RPMI8226 (cell line): ENCODE measurements at places on chromosomes 2 and 18.

DNA sequence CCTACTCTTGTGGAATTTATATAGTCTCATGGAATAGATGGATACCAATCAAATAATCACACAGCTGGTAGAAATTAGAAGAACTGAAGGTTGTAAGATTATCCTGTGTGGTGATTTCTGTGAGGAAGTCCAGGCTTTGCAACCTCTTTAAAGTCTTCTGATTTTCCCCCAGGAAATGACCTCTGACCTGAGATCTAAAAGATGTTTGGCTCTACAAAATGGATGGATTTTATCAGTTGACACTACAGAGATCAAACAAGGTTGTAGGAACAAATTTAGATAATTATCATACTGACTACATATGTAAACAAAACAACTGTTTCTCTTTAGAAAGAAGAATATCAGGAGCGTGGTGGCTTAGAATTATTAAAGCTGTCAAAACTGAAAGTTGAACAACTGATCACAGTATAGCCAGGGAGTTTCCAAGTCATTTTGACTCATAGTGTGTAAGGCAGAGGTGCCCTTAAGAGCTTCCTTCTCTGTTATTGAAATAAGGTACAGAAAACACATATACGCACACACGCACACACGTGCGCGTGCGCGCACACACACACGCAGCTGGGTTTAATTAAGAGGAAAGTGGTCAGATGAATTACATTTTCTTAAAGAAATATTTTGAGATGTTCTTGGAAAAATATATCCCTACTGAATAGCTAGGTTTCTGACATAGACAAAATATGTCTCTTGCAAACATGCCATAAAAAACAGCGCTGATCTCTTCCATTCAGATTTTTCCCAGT lies 35.5 kb upstream of the PELI1 start:
- no peak for DNase-seq

GRCh38 chr2:132776287-132776686 lies 106.3 kb upstream of the LYPD1 start:
- no peak for DNase-seq

DNA sequence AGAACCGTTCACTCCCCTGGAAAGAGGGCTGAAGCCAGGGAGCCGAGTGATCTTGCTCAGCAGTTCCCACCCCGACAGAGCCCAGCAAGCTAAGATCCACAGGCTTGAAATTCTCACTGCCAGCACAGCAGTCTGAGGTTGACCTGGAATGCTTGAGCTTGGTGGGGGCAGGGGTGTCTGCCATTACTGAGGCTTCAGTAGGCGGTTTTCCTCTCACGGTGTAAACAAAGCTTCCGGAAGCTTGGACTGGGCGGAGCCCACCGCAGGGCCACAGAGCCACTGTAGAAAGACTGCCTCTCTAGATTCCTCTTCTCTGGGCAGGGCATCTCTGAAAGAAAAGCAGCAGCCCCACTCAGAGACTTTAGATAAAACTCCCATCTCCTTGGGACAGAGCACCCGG lies 180.8 kb downstream of the WDR7 start:
- DNase-seq: no peak

- no peak for DNase-seq
Measured at GRCh38 chr2:113183264-113183663, 9.5 kb downstream of the PSD4 start.

GRCh38 chr2:2749206-2749598 lies 418.1 kb upstream of the MYT1L start:
- peak; percentile 64 for DNase-seq

GRCh38 chr2:102522890-102523289 lies 49.9 kb downstream of the SLC9A4 start:
- DNase-seq: no peak

GRCh38 chr2:128456281-128456680 lies 137.6 kb upstream of the HS6ST1 start:
- DNase-seq: no peak

DNA sequence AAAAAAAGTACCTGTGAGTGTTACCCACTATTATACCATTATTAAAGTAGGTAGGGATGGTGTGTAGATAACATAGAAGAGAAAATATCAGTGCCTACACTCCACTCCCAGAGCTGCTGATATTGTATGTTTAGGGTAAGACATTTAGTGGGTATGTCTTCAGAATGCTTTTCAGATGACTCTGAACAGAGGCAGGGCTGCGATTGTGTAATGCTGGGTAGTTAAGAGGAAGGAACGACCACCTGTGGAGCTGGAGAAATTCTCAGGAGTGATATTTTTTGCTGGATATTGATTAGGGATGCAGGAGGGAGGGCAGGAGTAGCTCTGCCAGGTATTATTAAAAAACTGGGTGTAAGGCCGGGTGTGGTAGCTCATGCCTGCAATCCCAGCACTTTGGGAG lies 2.8 kb downstream of the CNOT11 start:
- no peak for DNase-seq

DNA sequence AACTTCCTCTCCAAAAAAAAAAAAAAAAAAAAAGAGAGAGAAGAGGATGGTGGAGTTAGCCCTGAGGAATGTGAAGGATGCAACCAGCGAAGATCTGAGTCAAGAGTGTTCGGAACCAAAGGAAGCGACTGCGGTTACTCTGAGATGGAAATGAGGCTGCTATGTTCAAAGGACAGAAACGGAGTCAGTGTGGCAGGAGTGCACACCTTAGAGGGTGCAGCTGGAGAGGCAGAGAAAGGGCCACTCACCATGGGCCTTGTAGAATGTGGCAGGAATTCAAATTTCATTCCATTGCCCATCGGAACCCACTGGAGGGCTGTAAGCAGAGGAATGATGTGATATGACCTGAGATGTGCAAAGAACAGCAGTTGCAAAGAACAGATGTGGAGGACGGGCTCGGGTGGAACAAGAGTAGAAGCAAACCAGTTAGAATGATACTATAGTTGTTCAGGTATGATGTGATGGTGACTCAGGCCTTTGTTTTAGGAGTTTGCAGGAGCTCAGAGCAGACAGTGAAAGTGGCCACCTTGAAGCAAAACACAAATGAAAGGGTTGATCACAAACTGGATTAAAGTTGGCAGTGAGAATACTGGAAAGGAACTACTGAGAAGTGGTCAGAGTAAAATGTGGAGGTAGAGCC lies 22.6 kb downstream of the ITGA6 start:
- no peak for DNase-seq

- peak; percentile 24 for DNase-seq
Measured at GRCh38 chr2:227324642-227324994, 433 bp upstream of the MFF start.

GRCh38 chr18:34528177-34528576 lies 181.9 kb upstream of the DTNA start:
- DNase-seq: no peak

GRCh38 chr2:28688818-28689217 lies 62.8 kb upstream of the PPP1CB start:
- DNase-seq: no peak

DNA sequence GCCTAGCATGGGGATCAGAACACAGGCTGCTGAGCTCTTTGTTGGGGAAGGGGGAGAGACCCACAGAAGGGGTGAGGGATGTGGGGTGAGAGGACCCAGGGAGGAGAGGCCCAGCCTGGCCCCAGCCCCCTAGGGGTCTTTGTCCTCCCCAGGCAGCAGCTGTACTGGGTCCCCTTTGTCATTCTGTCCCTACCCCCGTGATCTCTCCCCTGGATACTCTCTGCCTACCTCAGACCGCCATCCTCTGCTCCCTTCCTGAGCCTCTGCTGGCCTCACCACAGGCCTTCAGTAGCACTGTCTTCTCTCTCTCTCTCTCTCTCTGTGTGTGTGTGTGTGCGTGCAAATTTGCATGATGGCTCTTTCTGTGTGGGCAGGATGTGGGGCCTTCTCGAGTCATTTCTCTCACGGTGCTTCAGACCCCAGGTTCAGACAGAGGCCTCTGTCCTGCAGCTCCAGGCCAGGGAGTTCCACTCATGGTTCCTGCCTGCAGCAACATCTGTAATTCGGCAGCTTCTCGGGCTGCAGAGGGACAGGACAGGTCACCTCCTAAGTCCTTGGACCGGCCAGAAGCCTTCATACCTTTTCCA lies 1.4 kb downstream of the PSD4 start:
- DNase-seq: peak; percentile 42

- no peak for DNase-seq
Measured at GRCh38 chr2:13002536-13003331, 286.0 kb downstream of the TRIB2 start.

- DNase-seq: no peak
Measured at GRCh38 chr18:40469316-40469715, 1485.7 kb upstream of the PIK3C3 start.

- DNase-seq: no peak
Measured at GRCh38 chr2:97935719-97936161, 60.0 kb downstream of the TMEM131 start.

- DNase-seq: no peak
Measured at GRCh38 chr18:73900106-73900835, 247.4 kb downstream of the FBXO15 start.

- DNase-seq: no peak
Measured at GRCh38 chr2:88530081-88530480, 77.6 kb upstream of the FOXI3 start.

DNA sequence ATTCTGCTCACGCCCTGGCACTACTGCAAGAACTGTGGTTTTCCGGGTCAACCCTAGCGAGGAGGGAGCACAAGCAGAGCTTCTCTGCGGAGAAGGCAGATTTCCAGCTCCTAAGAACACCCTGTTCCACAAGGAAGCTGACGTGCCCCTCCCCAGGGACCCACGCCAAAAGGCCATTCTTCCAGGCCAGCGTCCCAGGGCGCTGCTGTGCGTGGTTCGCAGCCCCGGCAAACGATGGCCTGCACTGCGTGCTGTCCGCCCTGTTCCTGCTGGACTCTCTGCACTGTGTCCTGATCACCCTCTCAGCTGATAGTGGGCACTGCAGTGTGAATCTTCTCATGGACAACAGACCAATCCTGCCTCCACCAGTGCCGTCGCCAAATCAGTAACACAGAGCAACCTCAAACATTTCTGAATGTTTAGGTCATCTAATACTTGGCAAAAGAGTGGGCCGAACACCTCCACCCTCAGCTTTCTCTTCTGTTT lies 49.1 kb downstream of the ADI1 start:
- DNase-seq: no peak

GRCh38 chr2:153391131-153391530 lies 87.4 kb downstream of the RPRM start:
- no peak for DNase-seq

DNA sequence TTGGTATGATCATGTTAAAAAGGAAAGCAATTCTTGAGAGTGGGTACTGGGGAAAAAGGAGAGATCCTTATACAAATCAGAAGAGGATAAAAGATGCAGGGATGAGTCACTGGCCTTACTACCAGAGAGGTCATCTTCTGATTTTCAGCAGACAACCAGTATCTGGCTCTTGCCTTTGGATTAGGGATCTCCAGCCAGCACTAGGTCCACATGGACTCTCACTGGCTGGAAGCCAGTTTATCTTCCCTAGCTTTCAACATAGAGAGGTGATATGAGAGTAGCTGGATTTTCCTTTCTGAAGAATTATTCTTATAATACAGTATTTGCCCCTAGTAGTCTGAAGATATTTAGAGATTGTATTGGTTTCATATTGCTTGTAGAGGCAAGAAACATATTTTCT lies 30.2 kb downstream of the CERKL start:
- no peak for DNase-seq

GRCh38 chr18:6891788-6892187 lies 162.3 kb downstream of the ARHGAP28 start:
- no peak for DNase-seq

DNA sequence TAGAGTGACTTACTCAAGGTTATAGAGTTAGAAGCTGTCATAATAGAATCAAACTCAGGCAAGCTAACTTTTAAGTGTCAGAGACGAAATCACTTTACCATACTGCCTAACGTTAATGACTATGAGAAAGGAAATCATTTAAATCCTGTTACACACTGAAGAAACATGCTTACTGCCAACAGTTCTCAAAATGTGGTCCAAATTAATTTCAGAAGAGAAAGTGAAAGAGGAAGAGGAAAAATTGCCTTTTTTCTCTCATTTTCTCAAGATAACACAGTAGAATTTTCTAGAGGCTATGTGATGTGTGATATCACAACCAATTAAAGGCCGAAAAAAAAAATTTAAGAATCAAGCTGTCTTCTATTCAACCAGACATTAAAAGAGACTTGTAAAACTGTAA lies 1362.7 kb upstream of the CHAC2 start:
- DNase-seq: no peak

DNA sequence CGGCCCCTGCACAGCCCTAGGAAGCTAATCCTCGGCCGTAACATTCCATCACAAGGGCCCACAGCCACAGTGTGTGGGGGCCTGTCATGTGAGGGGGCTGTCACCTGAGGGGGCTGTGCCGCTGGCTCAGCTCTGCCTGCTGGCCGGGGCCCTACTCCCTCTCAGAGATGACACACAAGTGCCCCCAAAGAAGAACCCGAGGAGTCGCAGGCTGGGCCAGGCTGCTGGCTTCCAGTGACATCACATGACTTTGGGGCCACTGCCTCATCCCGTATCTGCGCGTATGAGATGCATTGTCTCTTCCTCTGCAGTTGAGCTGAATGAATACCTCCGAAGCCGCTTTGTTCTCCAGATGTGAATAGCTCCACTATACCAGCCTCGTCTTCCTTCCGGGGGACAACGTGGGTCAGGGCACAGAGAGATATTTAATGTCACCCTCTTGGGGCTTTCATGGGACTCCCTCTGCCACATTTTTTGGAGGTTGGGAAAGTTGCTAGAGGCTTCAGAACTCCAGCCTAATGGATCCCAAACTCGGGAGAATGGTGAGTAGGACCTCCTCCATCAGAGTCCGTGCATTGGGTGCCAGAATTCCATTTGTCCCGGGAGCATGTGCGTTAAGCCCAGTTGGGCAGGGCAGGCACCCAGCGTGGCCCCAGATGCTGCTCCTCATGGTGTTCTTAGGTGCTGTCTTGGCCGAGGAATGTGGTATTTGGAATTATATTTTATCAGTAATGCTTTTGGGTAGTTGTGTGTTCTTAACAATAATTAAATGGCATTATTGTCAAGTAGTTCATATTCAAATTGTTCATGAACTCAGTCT lies at the start of gene CNDP1:
TSS of gene CNDP1 (plus strand) at position 351 of the 820 bp plus-strand sequence. CDS start at position 519, 168 bp downstream.
- DNase-seq: no peak

GRCh38 chr2:144596073-144596871 lies 76.4 kb upstream of the ZEB2 start:
- DNase-seq: no peak

DNA sequence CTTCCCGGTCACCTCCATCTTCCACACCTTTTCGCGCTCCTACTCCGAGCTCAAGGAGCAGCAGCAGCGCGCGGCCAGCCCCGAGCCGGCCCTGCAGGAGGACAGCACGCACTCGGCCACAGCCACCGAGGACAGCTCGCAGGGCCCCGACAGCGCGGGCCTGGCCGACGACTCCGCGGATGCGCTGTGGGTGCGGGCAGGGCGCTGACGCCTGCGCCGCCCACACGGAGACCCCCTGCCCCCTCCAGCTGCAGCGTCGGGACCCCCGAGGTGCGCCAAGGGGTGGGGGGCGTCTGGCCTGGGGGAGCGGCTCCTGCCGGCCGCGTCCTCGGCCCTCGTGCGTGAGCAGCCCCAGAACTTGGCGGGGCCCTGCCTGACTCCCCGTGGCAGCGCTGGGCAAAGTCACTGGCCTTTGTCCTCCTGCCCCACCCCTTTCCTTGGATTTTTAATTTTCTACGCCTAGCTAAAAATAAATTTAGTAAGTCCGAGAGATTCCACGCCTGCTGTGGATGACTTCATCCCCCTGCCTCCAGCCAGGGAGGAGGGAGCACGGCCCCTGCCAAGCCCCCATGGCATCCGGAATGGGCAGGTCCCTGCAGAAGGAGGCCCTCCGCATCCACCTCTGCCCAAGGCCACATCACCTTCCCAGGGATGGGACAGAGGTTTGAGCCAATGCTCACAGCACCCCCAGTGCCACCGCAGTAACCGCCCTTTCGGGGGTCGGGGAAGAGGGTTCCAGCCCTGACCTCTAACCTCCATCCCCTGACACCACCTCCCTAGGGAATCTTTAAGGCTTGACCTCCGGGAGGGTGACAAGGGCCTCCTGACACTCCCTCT lies 51.6 kb downstream of the SLC66A2 start:
- DNase-seq: no peak
